ENCODE measurements at places on chromosomes 5 and 9.

DNA sequence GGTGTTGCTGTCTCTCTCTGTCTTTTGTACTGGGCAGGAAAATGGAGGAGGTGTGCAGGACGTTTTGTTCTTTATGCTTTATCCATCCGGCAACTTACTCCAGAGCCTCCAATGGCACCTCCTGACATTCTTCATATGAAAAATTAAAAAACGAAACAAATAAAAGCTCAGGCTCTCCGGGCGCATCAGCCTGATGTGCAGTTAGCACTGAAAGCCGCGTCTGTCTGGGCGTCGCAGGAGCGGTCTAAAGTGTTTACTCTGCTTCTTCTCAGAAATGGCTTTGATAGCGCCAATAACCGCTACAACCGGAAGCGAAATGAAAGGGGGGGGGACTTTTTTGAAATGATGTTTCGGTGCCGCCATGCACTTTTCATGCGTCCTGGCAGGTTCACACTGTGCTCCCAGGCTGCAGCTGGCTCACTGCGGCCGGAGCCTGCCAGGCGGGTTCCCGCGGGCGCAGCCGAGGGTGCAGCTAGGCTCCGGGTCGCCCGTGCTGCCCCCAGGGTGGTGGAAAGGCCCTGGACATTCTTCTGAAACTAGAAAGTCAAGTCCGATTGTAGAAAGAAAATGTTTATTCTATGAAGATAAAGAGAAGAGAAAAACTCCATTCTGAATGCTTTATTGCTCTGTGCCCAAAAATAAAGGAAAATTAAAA is 407.7 kb upstream of the IRX1 start:
- DNase-seq, result no peak

- DNase-seq, result no peak
Measured at GRCh38 chr5:90793183-90793582, 234.6 kb downstream of the ADGRV1 start.

- no peak for DNase-seq
Measured at GRCh38 chr5:115262011-115262320, 711 bp downstream of the PGGT1B start.

GRCh38 chr5:178473854-178474253 is 116.3 kb downstream of the COL23A1 start:
- DNase-seq, result no peak

DNA sequence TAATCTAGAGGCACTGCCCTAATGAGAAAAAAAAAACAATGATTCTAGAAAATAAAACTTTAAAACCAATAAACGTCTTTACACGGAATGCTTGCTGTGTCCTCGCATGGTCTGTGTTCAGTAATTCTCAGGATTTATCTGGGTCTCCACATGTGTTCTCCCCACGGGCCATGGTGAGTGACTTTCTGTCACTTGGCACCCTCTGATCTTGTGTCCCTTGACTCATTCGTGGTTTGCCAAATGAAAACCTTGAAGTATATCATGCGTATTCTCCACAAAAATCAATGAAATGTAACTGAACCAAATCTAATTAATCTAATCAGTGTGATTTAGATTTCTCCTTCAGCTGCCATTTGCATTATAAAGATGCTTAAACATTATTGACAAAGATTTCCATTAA is 48.0 kb downstream of the UBE2QL1 start:
- no peak for DNase-seq

DNA sequence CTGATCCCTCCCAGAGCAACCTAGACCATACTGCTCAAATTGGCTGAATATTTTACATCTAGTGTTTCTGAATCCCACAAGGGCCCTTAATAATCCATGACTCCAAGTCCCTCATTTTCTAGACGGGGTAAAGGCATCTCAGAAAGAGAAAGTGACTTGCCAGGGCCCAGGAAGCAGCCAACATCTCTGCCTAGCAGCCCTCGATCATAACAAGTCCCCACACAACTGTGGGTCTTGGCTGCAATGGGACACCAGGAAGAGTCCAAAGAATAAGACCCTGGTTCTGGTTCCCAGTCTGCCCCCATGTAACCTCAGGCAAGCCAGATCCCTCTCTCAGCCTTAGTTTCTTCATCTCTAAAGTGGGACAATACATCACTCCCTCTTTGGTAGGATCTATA is 6.3 kb downstream of the ANXA6 start:
- no peak for DNase-seq

- DNase-seq, result no peak
Measured at GRCh38 chr9:14080959-14081542, 232.9 kb downstream of the NFIB start.

Measured in stimulated activated CD8-positive, alpha-beta memory T cell treated with anti-CD3 and anti-CD28 coated beads, Interleukin-15, amount 100 ng/mL, for 4 hours (primary cell).